GM04504 (cell line): ENCODE measurements at places on chromosomes 13 and 19.

GRCh38 chr13:38044067-38044466 is 174.5 kb upstream of the TRPC4 start:
- no peak for DNase-seq

DNA sequence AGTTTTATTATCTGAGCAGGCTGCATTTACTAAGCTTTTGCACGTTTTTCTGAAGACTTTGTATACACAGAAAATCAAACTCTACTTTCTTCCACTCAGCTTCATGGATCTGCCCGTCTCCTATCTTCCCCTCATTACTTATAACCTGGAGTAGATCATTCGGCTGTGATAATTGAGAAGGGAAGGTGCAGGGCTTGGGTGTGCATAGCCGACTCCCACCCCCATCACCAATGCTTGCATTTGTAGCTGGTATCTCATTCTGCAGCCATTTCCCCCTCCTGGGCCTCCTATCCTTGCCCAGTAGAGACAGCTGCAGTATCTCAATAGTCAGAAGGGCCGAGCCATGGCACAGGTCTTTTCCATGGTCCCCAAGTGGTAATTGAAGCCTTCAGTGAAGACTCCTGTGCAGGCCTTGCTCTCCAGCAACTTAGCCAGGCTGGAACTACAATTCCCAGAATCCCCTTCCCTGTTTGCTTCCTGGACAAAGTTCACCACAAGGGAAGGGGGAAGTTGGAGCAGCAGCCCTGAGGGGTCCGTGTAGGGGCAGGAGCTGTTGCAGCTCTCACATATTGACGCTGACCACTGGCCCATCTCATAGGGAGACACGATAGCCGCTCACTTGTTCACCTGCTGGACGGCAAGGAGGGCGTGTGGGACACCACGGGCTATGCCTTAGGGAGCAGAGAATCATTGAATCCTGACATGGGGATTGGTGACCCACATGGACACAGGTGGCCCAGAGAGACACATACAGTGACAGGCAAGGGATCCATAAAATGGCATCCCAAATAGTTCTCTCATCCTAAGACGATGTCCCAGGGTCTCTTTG is 2.1 kb upstream of the SIGLEC8 start:
- DNase-seq, result no peak

GRCh38 chr19:22935151-22935550 is 67.8 kb downstream of the ZNF728 start:
- DNase-seq, result no peak

DNA sequence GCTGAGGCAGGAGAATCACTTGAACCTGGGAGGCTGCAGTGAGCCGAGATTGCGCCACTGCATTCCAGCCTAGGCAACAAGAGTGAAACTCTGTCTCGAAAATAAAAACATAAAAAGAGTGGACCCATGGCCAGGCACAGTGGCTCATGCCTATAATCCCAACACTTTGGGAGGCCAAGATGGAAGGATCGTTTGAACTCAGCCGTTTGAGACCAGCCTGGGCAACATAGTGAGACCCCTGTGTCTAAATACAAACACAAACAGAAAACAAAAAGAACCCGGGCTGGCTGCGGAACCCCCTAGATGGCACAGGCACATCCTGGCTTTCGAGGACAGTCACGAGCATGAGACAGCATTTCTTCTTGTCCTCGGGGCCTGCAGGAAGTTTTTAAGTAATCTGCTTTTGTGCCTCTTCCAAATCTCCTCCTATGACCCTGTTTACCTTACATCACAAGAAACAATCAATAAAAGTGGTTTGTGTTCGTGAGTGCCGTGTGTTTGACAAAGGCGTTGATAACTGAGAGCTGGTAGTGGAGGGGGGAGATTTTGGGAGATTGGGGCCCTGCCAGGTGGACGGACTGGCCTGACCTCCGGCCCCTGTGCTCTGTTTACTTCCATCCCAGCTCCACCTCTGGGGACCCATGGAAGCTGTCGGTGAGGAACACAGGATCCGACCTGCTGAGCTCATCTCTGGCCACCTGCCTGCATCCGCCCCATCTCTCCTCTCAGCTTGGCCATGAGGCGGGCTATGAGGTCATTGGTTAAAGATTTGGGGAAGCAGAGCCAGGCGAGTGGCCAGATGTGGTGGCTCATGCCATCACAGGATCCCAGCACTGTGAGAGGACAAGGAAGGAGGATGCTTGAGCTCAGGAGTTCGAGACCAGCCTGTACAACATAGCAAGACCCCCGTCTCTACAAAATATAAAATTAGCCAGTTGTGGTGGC is 5.9 kb upstream of the GDF15 start:
- peak; percentile 95 for DNase-seq

DNA sequence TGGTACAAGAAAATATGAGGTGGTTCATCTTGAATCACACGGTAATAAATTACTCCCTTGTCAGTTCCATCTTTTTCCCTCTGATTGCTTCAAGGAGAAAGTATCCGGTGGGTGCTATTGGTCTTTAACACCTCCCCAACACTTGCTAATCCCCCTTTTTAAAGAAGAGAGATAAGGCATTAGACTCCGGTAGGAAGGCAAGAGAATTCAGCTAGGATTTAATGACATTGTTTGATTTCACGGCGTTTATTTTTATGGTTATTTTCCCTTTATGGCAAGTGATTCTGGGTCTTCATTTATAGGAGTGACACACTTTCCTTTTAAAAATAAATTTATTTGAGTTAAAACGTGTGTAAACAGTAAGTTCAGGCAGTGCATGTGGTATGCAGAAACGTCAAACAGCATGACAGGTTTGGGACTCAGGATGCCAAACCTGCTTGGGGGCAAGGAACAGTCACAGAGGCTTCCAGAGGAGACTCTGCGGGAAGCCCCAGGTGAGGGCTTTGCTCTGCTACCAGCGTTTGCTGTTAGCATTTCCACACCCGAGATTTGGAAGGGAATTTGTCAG is 36.5 kb downstream of the TSHZ3 start:
- DNase-seq, result no peak

DNA sequence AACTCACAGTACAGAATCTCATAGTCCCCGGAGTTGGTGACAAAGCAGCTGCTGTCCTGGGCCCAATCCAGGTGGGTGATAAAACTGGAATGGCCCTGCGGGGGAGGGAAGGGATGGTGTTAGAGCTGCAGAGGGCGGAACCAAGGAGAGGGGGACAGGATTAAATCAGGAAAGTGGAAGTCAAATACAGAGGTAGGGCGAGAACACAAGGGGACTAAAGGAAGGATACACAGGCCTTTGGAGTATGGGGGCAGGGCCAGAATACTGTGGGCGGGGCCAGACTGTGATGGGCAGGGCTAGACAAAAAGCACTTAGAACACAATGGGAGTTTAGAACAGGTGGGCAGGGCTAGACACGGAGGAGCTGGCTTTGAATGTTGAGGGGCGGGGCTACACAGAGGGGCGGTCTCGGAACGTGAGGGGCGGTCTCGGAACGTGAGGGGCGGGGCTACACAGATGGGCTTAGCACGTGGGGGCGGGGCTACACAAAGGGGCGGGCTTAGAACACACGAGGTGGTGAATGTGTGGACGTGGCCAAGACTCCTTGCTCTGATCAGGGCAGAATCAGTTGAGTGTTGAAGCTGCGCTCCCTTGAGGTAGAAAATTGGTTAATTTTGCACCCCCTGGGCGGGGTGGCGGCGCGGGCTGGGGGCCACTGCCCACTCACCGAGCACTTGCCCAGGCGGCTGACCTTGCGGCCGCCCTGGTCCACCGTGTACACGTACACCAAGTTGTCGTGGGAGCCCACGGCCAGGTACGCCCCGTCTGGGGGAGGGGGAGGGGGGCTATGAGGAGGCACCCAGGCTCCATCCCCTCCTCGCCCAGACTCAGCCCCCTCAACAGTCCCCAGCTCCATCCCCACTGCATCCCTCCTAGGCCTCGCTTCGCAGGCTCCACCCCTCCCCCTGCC is 14.0 kb upstream of the GPR4 start:
- DNase-seq, result peak; percentile 38

GRCh38 chr13:57948884-57949283 is 317.3 kb downstream of the PCDH17 start:
- DNase-seq, result no peak

GRCh38 chr13:109812382-109812781 is 26.0 kb upstream of the IRS2 start:
- DNase-seq, result no peak

GRCh38 chr13:109123971-109124370 is 494.6 kb downstream of the MYO16 start:
- DNase-seq, result no peak

- DNase-seq, result no peak
Measured at GRCh38 chr19:7515645-7516151, at the start of gene ZNF358. Gene ZNF358 (plus strand): TSS chr19:7516103. CDS start chr19:7519243, 3,140 bp downstream.

DNA sequence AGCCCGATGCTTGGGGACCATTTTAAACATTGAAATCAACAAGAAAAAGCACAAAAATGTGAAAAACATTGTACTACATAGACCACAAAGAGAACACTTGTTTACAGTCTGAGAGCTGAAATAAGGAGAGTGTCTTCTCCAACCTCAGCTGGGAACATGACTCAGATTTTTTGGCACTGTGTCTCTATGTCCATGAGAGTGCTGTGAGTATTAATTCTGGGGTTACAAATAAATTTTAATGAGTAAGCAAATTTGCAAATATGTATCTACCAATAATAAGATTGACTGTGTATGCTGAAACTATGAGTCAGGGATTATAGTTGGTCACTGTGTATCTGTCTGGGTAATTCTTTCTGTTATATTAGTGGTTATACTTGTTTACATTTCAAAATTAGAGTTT is 174.0 kb downstream of the DCT start:
- DNase-seq, result peak; percentile 67

DNA sequence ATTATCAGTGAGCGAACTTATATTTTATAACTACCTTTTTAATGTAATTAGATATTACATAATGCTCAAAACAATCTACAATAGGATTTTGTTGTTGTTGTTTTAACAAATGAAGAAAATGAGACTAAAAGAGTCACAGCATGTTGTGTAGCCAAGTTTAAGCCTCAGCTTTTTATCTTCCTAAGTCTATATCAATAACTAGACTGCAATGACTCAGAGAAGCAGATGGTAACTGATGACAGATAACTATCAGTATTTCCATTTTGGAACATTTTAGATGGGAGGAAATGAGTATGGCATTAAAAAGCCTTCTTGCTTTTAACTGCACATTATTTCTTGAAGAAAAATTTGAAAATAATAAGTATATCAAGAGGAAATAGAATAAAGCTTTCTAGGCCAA is 825.2 kb downstream of the SLITRK1 start:
- no peak for DNase-seq

- no peak for DNase-seq
Measured at GRCh38 chr19:41339936-41340335, 13.8 kb downstream of the TGFB1 start.

GRCh38 chr19:53333463-53334449 is at the start of gene ZNF845:
Gene ZNF845 (plus strand): TSS chr19:53333749. CDS start chr19:53341308, 7,559 bp downstream.
- peak; percentile 82 for DNase-seq

DNA sequence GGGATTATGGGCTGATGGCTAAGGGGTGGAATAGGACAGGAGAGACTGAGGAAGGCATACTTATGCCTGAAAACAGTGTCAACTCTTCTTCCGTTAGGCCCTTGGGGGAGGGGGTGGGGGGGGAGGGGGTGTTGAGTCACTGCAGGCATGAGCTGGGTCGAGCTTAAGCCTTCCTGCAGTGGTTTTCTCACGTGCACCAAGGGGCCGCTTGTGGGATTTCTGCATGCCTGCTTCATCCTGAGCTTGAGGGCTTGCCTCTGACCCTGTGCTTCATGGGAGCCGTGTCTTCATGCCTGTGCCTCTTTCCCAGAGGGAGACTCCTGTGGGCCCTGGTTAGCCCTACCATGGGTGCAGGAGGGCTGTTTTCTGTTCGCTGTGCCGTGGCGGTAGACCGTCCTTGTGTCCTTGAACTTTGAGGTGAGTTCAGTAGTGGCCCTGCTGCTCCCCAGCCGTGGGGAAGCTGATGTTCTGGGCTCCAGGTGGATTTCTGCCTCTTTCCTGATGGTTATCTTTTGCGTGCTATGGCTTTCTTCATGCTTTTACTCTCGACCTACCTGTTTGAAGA is 186.1 kb downstream of the PCCA start:
- DNase-seq, result no peak

DNA sequence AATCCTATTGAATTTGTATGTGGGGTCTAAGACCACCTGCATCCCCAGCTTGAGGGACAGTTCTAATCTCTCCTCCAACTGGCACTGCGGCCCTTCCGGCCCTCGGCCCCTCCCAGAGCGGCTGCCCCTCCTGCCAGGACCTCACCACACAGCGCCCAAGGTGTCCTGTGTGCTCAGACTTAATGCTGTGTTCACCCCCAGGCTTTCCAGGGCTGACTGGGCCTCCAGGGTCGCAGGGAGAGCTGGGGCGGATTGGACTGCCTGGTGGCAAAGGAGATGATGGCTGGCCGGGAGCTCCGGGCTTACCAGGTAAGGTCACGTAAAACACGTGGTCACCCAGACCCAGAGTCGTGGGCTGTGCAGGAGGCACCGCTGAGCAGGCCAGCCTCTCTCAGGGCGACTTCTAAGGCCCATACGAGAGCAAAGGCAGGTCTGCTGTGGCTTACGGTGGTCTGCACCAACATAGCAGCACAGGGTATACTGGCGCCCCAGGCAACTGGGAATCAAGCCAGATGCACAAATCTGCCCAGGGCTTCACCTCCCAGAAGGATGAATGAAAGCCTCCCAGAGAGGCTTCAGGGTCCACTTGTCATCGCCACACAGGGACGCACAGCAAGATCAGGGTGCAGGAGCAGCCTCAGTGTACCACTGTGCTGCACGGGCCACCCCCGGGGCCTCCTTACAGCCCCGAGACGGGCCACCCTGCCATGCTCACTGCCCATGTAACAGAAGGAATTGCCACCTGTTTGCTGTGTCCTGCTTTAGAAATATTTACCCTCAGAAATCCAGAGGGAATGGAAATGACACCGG is 69.4 kb downstream of the RAB20 start:
- DNase-seq, result no peak

- no peak for DNase-seq
Measured at GRCh38 chr13:68173111-68173510, 943.0 kb upstream of the PCDH9 start.

- DNase-seq, result no peak
Measured at GRCh38 chr13:71580614-71581013, 286.4 kb downstream of the DACH1 start.

- no peak for DNase-seq
Measured at GRCh38 chr13:66888698-66889097, 341.4 kb downstream of the PCDH9 start.

- peak; percentile 66 for DNase-seq
Measured at GRCh38 chr19:38389101-38389925, 816 bp downstream of the SPRED3 start.

- no peak for DNase-seq
Measured at GRCh38 chr13:97339988-97340749, 93.8 kb upstream of the RAP2A start.

- DNase-seq, result no peak
Measured at GRCh38 chr13:71864094-71864985, 2.7 kb downstream of the DACH1 start.

DNA sequence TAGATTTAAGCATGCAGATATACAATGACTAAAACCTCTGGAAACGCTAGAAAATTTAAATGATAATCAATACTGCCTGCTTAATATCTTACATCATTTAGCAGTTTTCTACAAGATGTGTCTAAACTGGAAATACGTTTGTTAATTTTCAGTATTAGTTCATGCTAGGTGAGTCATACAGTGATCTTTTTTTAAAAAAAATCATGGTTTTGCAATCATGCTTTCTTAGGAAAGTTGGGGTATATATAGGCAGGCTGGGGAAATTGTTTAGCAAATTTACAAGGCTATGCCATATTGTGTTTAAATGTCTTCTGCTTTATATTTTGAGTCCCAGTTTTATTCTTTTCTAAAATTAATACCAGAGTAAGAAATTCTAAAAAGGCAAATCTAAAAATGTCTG is 245.4 kb upstream of the SPRY2 start:
- DNase-seq, result no peak

GRCh38 chr13:51153527-51153926 is 42.5 kb upstream of the C13orf42 start:
- no peak for DNase-seq
